ENCODE measurements at places on chromosomes 2 and 18. TPM values are rescaled to one million over a fixed set of nuclear protein-coding genes. Genes with fewer than 3 reads are reported as not detected.
A peak's percentile ranks its signal among the peaks of the same experiment; 100 is the strongest.

MALT1 gene
- total RNA-seq: 50.6 TPM

IL36RN gene
- not detected for total RNA-seq

ARHGEF33 gene
- total RNA-seq: 0.58 TPM

GRCh38 chr2:167510071-167510759 lies 621.9 kb downstream of the XIRP2 start:
- no peaks in the 10 kb centered on the region for H3K27me3 ChIP-seq
- H3K27ac ChIP-seq: no peak overlapping the region
- H3K4me1 ChIP-seq: no peaks in the 10 kb centered on the region
- no peaks in the 10 kb centered on the region for H3K36me3 ChIP-seq
- DNase-seq: no peak

- H3K4me1 ChIP-seq: no peaks in the 10 kb centered on the region
- no peak for DNase-seq
- H3K4me3 ChIP-seq: no peak overlapping the region
- H3K27ac ChIP-seq: no peak overlapping the region
These were observed 286.8 kb downstream of the ARL6IP6 start for GRCh38 chr2:153005071-153005730.

DNA sequence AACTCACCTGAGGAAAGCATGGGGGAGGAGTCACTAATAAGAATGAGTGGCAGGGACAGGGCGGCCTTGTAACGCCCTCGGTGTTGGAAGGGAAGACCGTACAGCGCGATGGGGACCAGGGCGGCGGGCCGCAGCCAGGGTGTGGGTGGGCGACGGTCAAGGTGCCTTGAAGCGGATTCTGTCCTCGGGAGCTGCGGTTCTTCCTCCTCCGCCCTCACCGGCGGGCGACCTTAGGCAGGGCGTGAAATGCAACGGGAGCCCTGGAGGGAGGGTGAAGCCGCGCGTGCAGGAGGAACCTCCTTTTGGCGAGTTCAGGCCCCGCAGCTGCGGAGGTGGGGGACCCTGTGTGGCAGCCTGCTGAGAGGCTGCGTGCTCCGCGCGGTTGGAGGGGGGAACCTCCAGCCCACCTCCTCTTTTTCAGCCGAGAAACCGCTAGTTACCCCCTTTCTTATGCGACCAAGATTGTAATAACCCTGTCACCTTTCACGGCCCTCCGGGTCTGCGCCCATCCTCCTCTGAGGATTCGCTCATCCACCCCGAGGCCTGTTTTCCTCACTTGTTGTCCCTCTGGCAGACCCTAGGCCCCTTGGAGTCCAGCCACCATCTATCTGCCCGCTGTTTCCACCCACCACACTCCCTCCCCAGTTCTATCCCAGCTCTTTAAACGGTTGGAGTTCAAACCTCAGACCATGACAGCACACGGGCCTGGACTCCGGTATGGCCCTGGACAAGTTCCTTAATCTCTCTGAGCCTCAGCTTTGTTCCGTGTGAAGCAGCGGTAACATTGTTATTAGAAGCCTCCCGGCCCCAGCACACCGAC lies 823 bp upstream of the RNU2-63P start:
- H3K4me1 ChIP-seq: peaks cover 20% of the 10 kb centered on the region
- H3K4me3 ChIP-seq: peak overlapping the region; percentile 99
- no peaks in the 10 kb centered on the region for H3K36me3 ChIP-seq
- peak overlapping the region; percentile 100 for H3K27ac ChIP-seq

DNA sequence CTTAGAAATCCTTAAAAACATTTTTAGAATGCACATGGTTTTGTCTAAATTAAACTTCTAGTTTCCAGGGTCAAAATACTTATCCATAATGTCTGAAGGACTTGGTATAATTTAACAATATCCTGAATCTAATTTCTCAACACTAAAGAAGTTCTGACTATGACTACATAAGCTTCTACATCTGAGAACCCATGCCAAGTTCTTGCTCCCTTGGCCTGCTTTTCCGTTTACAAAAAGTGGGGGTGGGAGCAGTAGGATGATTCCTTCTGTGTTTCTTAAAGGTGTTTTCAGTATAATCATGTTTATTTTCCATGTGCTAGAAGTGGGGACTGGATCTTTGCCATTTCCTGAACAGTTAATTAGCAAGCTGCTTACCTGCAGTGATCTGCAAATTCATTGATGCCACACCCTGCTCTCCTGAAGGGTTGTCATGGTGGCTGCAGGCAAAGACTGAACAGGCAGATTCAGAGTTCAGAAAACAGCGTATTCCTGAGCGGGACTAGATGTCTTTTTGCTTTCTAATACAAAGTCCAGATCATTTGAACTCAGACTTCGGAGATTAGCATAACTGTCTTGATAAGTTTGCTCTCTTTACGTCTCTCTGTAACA lies 36.2 kb downstream of the ADNP2 start:
- H3K36me3 ChIP-seq: peaks cover 2% of the 10 kb centered on the region
- no peak overlapping the region for H3K4me3 ChIP-seq
- H3K27ac ChIP-seq: no peak overlapping the region
- DNase-seq: no peak

DNA sequence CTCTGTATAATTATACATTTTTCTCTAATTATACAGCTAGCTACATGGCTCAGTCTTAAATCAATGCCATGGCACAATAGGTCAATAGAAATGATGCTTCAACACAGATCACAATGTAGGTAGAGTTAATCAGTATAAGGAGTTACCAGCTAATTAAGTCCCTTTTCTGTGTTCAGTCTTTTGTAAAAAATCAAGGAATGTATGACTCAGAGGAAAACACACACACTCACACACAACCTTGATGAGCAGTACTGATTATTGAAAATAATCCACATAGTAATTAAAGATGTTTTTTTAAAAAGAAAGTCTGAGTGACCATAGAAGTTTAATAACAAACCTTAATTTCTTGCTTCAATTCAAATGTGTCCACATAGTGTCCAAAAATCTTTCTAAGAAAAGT lies 691.3 kb downstream of the LRP1B start:
- H3K36me3 ChIP-seq: no peaks in the 10 kb centered on the region
- no peak for DNase-seq
- no peaks in the 10 kb centered on the region for H3K4me1 ChIP-seq
- H3K27me3 ChIP-seq: no peaks in the 10 kb centered on the region
- no peak overlapping the region for H3K27ac ChIP-seq
- H3K4me3 ChIP-seq: no peak overlapping the region

DNA sequence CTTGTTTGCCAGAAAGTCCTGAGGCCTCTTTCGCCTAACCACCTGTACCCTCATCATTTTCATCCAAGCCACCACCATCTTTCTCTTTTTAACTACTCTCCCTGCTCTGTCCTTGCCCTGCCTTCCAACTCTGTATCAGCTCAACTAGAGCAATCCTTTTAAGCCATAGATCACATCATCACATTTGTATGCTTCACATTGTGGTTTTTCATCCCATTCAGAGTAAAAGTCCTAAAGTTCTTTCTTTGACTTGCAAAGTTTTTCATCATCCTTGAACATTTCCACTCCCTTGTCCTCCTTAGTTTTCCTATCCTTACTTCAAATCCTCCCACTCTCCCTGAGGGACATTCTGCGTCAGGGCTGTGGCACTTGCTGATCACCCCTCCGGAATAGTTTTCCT lies 73.9 kb downstream of the SLC39A10 start:
- peaks cover 16% of the 10 kb centered on the region for H3K36me3 ChIP-seq
- peak overlapping the region; percentile 4 for H3K27ac ChIP-seq
- no peak for DNase-seq
